Activated T-helper 1 cell treated with anti-CD3 and anti-CD28 coated beads, Interleukin-2, amount 50 U/mL, for 16 hours (primary cell): ENCODE measurements at places on chromosomes 6 and 20.

DNA sequence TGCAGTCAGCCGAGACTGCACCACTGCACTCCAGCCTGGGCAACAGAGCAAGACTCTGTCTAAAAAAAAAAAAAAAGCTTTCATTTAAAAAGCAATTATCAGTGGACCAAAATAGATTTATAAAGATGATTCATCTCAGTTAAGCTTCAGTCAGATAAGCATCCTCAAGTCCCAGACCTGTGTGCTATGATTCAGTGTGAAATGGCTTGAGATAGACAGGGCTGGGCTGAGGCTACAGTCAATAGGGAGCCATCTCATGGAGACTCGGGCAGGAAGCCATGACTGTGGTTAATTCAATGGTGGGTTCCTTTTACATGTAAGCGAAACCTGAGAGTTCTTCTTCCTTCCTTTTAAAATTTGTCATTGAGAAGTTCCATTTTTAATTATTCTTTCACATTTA is 276.0 kb downstream of the TFAP2A start:
- no peak for DNase-seq

- no peak for DNase-seq
These were observed 49.0 kb upstream of the HIVEP2 start for GRCh38 chr6:142993977-142994376.

- no peak for DNase-seq
These were observed 168.9 kb downstream of the ATXN1 start for GRCh38 chr6:16592223-16592911.

- DNase-seq: no peak
These were observed 2.4 kb downstream of the METTL24 start for GRCh38 chr6:110355727-110356126.

DNA sequence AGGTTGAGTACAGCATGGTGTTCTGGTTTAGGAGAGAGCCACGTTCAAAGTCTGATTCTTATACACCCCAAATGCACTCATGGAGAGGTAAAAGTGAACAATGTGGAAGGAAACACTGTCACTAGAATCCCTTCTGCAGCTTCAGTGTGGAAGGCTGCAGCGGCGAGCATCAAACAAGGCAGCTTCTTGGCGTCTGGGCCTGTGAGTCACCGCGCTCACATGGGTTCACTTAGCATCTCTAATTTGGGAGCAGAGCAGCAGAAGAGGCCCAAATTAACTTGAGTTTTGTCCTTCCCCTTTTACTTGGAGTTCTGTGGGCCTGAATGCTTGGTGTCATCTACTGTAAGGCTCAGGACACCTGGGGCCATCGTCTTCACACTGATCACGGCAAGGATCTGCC is 10.9 kb upstream of the E2F1 start:
- DNase-seq: no peak

GRCh38 chr6:78599526-78599925 is 267.8 kb upstream of the IRAK1BP1 start:
- no peak for DNase-seq

GRCh38 chr20:62395311-62396242 is 8.7 kb downstream of the RPS21 start:
- no peak for DNase-seq

GRCh38 chr6:56715741-56716140 is 73.1 kb upstream of the DST start:
- DNase-seq: no peak

GRCh38 chr20:46145713-46146112 is 27.6 kb downstream of the CD40 start:
- DNase-seq: no peak

DNA sequence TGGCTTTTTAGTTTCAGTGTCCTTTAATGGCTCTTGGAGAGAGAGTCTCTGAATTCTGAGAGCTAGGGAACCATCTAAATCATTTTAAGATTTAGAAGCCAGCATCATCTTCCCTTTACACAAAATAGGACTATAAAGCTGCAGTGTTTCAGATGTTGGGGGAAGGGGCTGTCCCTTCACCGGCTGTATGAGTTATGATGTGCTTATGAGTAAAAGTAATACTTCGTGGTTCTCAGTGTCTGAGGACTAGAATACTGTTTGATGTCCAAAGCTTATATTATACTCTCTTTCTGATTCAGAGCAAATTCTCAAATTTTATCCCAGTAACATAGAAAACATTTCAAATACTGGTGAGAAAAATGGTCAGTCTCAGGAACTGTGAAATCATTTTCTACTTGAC is 63.5 kb upstream of the FAM8A1 start:
- no peak for DNase-seq

DNA sequence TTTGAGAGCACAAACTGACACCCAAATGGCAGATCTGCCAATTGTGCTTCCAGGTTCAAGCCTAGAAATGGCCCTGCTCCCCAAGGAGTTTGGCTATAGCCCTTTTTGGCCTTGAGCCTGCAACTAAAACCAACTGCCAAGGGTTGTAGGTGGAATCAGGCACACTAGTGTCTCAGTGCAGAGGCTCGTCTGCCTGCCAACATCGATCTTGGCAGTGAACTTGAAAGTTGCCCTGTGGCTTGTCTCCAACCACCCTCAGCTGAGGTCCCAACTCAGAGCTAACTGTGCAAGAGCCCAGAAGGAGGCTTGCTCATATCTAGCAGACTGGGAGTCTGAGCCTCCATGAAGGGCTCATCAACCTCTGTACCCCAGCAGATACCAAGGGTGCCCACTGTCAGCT is 92.7 kb upstream of the GLP1R start:
- DNase-seq: no peak

- DNase-seq: no peak
These were observed 11.9 kb downstream of the SULF2 start for GRCh38 chr20:47773371-47773786.

DNA sequence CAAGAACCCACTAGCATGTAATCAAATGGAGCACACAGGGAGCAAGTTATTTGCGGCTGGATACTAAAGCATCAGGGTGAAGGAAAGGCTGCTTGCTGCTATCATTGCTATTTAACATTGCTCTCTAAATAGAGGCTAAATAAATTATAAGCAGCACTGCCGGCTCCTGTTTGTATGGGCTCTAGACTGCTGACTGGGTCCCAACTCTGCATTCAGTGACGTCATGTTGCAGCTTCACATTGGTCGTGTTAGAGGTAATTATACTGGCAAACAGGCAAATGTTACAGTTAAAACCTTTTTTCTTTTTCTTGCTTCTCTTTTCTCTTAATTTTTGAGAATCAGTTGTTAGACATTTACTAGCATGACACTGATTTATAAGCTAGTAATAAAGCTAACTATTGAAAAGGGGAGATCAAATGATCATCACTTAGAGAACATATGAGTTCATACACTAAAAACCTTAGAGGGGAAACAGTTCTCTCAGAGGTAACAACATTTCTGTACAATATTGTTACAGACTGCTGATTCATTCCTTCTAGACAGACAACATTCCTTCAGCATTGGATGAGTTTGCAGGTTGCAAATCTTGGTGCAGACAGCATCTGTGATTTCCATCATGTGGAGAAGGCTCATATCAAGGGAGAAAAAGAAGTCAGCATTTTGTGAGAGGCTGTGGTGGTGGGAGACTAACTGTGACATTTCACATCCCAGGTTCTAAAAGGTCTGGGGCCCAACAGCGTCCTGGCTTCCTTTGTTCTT is 15.9 kb downstream of the RFPL4B start:
- DNase-seq: no peak
